Suprapubic skin (tissue), 4 donors: ENCODE measurements at places on chromosomes 6 and 20.

- peak; percentile 96 for DNase-seq
These were observed 130.6 kb downstream of the BCAS1 start for GRCh38 chr20:53939572-53940359.

DNA sequence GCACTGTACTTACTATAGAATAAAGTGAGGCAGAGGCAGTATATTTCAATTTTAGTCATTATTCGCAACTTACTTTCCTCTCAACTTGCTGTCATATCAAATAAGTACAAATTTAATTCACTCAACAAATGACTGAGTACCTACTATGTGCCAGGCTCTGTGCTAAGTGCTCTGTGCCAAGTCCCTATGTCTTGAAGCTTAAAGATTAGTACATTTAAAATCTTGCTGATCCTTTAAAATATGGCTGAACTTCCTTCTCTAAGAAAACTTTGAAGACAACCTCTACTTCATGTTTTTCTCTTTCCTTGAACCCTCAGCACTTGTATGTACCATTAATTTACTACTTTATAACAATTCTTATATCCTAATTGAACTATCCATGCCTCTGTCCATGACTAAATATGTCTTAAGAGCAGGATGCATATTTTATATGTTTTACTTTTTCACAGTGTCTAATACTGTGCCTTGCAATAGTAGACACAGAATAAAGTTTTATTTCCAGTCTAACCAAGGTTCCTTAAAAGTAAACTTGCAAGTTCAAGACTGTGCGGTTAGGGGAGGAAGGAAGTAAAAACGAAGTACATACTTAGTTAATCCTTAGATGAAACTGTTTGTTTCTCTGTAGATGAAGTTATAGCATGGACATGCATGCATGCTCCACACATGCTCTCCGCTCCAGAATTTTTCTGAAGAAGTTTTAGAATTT is 10.0 kb upstream of the LATS1 start:
- no peak for DNase-seq

- DNase-seq: peak; percentile 58
These were observed 280.8 kb downstream of the SOX4 start for GRCh38 chr6:21874372-21874771.

- DNase-seq: no peak
These were observed 32.3 kb downstream of the YTHDF1 start for GRCh38 chr20:63183422-63184146.

DNA sequence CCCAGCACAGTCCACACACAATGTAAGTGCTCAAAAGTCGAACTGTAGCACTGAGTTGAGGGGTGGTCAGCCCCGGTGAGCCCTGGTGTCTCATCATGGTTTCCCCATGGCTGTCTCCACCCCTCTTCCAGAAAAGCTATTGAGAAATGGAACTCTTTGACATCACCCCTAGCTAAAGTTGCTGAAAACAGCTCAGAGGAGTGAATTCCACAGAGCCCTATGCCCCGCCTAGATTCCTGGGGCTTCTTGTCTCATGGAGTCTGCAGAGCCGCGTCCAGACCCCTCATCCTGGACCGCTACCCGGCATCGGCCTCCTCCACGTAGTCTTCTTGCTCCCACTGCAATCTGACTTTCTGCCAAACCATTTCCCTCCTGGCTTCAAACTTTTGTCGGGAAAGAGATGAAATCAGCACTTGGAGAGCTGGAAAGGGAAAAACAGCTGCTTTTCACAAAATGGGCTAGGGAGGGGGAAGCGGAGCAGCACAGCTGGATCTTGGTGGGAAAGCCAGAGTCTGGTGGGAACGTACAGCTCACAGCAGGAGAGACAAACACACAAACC is 132.2 kb downstream of the SNX5 start:
- DNase-seq: peak; percentile 90

DNA sequence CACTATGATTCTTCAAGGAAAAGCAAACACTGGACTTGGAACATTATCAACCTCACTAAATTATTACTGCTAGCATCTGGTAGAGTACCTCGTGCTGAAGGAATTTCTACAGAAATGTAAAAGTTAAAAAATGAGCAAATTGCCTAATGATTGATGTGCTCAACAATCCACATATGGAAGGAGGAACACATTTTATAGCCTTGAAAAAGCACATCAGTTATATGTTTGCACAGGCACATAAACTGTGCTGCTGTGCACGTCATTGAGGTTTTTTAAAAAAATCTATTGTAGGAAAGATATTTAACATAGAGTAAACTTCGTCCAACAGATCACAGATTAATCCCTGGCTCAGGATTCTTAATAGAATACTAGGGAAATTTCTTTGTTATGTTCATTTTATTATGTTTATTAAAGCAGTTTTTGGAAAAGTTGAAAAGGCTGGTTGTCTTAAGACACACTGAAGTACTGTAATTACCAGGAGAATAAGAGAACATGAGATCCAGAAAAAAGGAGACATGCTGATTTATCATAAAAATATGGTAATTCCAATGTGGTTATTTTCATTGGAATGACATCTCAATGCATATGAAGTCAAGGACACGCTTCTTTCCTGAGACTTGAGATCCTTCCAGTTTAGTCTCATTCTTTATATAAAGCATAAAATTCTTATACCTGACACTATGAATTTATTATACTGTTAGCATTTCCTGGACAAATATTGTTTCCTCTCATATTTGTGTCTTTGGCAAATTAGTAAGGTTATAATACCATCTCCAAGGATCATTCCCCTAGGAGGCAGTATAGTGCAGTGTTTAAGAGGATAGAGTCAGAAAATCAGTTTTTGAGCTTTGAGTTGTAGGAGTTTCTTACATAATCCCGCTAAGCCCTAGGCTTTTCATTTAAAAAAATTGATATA is 511.1 kb downstream of the TENT5A start:
- DNase-seq: no peak

- no peak for DNase-seq
These were observed 103.1 kb upstream of the POPDC3 start for GRCh38 chr6:105282631-105283585.

GRCh38 chr6:16126861-16127260 is 2.0 kb upstream of the MYLIP start:
- no peak for DNase-seq

GRCh38 chr6:135883045-135883444 is 31.5 kb downstream of the PDE7B start:
- DNase-seq: no peak

DNA sequence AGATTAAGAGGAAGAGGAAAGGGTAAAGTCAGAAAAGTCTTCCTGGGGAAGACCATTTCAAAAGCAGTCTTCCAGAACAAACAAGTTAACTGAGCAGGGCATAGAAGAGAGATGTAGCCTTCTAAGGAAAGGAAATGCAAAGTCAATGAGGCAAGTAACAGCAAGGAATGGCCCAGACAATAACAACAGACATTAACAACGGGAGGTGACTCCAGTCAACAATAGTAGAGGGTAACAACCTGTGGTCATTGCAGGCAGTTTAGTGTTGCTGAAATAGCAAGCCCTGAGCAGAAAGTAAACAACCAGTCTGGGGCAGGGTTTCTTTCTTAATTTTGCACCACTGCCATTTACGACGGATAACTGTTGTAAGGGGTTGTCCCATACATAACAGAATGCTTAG is 2.1 kb downstream of the MDN1 start:
- DNase-seq: no peak

DNA sequence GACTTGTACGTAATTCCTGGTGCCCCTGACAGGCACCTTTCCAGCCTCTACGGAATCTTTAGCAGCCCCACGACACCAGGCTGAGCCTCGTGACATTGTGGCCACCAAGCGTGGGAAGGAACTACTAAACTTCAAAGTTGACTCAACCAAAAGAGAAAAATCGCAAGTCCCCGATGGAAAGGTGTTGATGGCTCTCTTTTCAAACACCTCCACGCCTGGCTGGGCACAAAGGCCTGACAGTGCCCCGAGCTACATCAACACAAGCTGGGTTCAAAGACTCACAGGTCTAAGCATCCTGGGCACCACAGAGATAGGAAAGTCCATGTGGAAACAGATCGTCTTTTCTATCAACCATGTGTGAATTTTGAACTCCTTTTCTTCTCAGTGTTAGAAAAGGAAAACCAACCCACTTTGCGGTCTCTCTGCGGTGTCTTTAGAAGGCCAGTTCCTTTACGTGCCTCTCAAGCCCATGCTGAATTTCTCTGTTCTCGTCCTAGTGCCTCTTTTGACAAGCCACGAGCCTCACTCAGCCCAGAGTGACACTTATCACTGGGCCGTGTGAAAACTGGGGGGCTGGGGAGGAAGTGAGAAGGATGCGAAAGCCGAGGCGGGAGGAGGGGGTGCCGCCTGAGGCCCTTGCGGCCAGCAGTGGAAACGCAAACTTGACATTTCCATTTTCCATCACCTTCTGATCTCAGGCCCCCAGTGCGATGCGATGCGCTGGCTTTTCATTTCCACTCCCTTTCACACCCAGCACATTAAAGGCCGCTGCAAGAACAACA is 59.4 kb downstream of the GFOD1 start:
- no peak for DNase-seq

DNA sequence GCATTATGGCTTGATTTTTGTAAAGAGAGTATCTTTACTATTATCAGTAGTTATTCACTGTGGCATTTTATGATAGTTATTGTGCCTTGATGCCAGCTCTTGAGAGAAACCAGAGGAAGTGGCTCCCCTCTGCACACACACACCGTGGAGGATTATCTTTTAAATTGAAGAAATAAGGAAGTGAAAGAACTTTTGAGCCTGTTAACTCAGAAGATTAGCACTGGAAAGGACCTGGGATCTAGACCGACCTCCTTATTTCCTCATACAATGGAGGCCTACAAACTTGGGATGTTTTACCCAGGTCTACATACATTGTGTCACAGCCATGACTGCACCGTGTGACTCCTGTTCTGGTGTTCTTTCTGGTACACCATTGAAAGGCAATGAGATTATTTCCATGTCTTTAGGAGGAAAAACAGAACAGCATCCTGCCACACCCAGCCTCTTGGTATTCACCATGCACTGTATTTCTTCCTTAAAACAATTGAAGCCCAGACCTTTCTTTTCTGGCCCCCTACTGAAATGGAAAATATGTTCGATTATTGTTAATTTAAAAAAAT is 40.6 kb downstream of the HECA start:
- no peak for DNase-seq

DNA sequence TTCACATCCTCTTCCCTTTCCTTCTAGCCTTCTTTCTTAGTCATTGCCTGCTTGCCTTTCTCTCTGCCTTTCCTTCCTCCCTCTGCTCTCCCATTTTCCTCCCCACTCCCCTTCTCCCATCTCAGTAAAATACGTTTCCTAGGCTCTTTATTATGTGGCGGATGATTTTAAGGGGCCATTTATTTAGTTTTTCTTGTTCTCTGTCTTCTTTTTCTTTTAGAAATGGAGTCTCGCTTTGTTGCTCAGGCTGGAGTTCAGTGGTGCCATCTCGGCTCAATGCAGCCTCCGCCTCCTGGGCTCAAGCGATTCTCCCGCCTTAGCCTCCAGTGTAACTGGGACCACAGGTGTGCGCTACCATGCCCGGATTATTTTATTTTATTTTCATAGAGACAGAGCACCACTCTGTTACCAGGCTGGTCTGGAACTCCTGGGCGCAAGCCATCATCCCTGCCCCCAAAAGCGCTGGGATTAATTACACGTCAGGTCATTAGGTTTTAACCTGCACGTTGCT is 1.5 kb downstream of the MTHFD1L start:
- no peak for DNase-seq

DNA sequence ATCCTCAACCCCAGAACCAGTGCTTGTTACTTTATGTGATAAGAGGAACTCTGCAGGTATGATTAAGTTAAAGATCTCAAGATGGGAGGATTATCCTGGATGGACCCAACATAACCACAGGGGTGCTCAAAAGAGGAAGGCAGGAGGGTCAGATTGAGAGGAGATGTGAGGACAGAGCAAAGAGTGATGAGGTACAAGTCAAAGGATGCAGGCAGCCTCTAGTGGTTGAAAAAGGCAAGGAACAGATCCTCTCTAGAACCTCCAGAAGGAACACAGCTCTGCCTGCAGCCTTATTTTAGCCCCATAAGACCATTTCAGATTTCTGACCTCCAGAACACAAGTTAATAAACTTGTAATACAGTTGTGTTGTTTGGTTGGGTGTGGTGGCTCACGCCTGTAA is 41.2 kb downstream of the PDSS2 start:
- DNase-seq: no peak

DNA sequence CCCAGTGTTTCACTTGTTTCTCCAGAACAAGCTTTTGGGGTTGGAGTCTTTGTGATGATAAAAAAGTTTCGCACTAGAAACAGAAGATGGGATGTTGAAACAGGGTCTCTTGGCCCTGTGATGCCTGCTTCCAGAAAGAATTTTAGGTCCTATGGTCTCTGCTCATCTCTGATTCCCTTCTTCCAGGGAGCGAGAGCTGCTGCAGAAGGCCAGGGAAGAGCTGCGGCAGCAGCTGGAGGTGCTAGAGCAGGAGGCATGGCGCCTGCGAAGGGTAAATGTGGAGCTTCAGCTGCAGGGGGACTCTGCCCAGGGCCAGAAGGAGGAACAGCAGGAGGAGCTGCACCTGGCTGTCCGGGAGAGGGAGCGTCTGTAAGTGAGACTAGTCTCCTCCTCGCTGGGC is 18.3 kb downstream of the CEP250 start:
- no peak for DNase-seq

GRCh38 chr6:5179917-5180316 is 80.8 kb downstream of the LYRM4 start:
- DNase-seq: no peak

GRCh38 chr20:38429301-38429700 is 5.8 kb downstream of the SNHG17 start:
- no peak for DNase-seq

GRCh38 chr6:15213838-15214400 is 31.9 kb upstream of the JARID2 start:
- DNase-seq: no peak

- DNase-seq: no peak
These were observed 34.6 kb upstream of the ENTPD6 start for GRCh38 chr20:25160897-25161296.

GRCh38 chr20:42204109-42204660 is 586.0 kb upstream of the CHD6 start:
- no peak for DNase-seq

- DNase-seq: no peak
These were observed 25.0 kb downstream of the SH3BGRL2 start for GRCh38 chr6:79656134-79656533.

- DNase-seq: peak; percentile 68
These were observed 53.6 kb upstream of the BHLHE23 start for GRCh38 chr20:63060057-63060991.

DNA sequence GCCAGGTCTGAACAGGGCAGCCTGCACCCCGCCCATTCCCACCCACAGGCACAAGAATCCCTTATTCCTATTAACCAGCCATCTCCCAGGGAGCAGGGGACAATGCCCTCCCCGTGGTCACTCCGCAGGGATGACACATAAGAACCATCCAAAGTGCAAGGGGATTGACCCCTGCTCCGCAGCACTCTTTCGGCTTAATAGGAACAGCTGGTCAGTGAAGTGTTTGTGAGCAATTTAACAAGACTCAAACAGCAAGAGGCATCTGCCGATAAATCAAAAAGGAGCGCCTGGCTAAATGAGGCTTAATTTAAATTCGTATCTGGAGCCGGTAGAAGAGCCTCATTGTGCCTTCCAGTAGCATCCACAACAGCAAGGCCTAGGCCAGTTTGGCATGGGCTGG is 389.4 kb downstream of the RNGTT start:
- no peak for DNase-seq
